ENCODE measurements at places on chromosomes 7 and 10.

GRCh38 chr7:131970602-131971001 is 414.2 kb upstream of the PODXL start:
- DNase-seq, result no peak

DNA sequence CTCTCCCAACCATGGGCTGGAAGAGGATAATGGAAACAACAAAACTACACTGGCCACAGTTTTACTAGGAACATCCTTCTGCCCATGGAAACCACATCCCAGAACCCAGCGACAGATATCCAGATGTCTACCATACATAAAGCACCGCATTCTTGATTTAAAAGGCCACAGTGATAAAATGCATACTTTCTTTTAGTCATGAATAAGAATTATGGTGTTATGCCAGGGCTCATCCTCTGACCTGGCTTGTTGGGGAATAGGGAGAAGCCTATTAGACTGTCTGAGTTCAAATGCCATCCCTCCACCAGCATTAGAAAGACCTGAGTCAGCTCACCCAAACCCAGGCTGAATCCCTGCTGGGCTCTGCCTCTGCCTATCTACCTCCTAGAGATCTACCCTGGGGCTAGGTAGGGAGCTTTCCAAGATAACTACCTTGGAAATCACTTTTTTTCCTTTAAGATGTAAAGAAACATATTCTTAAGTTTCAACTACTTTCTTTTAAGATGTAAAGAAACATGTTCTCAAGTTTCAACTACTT is 5.2 kb downstream of the ABCA13 start:
- no peak for DNase-seq

GRCh38 chr10:125761961-125762360 is 13.7 kb downstream of the MMP21 start:
- no peak for DNase-seq

DNA sequence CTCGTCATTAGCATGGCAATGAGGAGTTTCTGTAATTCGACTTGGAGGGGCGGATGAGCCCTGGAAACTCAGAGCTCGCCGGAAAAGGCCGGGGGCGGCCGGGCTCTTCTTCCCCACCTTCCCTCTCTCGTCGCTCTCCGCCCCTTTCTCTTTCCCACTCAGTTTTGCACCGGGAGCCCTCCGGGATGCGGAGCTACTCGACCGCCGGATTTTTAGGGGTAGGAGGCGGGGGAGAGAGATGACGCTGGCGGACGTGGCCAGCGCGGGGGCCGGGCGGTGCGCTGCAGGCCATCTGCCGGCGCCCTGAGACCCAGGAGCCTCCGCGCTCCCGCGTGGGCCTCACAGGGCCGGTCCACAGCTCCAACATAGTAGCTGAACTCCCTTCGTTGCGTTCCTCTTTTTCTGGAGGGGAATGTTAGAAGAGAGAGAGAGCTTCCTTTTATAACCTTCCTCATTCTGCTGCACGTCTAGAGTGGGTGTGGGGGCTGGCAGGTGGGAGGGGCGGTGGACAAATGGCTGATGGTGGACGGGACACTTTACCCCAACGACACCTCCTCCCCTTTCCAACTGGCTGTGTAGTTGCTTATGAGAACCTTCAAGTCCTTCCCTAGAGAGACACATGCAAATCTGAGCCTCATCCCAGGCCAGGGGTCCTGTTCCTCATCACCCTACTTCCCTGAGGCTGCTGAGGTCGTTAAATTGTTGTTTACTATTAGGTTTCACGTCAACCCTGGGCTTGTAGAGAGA is 1.1 kb upstream of the HOXA1 start:
- peak; percentile 45 for DNase-seq

- DNase-seq, result no peak
These were observed 175.5 kb upstream of the PLXDC2 start for GRCh38 chr10:19640566-19641263.

GRCh38 chr10:20922451-20922850 is 25.3 kb upstream of the NEBL start:
- no peak for DNase-seq

GRCh38 chr10:124032971-124033886 is 60.2 kb downstream of the CHST15 start:
- DNase-seq, result no peak

GRCh38 chr10:132249226-132249724 is 58.5 kb downstream of the STK32C start:
- no peak for DNase-seq

GRCh38 chr7:101420436-101420835 is 57.8 kb downstream of the COL26A1 start:
- peak; percentile 15 for DNase-seq

DNA sequence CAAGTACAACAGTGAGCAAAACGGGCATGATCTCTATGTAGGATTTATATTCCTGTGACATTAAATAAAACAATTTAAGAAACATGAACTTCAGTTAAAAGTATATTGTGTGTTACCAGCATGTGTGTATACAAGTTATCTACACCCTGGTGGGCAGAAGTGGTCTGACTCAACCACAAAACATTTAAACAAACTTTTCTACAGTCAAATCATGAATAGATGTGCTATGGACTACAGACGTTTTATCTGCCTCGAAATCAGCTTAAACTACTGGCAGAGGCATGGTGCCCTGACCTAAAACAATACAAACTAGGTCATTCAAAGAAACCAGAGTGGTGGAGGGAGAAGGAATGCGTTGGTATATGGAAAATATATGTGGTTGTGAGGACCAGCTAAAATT is 3.6 kb downstream of the ARL3 start:
- DNase-seq, result peak; percentile 48
